Activated CD8-positive, alpha-beta memory T cell treated with anti-CD3 and anti-CD28 coated beads for 1 hour (primary cell): ENCODE measurements at places on chromosomes 1 and 21.
A peak's percentile ranks its signal among the peaks of the same experiment; 100 is the strongest.

DNA sequence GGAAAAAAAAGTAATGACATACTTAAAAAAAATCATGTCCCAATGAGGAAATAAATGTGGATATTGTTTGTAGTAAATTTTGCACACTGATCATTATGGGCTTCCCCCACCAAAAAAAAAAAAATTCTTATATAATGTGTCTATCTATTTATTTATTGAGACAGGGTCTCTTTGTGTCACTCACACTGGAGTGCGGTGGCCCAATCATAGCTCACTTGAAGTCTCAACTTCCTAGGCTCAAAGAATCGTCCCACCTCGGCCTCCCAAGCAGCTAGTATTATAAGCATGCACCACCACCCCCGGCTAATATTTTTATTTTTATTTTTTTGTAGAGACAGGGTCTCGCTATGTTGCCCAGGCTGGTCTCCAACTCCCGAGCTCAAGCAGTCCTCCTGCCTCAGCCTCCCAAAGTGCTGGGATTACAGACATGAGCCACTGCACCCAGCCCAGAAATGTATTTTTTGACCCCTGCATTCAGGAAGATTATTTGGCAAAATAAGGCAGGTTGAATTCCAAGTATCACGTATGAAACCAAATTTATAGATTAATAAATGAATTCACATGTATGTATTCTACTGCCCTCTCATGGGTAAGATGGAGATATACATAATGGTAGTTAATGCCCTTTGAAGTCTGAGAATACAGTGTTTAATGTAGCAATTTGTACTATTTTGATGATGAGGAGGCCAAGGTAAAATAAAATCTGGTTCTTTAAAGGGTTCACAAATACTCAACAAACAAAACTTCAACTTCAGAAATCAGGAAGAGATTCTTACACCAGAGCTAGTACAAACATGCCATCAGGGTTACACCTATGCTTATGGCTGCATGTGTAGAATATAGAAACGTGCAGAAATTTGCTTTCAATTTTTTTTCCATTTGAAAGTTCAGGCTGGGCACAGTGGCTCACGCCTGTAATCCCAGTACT lies 1.4 kb upstream of the DENND2C start:
- DNase-seq: no peak

DNA sequence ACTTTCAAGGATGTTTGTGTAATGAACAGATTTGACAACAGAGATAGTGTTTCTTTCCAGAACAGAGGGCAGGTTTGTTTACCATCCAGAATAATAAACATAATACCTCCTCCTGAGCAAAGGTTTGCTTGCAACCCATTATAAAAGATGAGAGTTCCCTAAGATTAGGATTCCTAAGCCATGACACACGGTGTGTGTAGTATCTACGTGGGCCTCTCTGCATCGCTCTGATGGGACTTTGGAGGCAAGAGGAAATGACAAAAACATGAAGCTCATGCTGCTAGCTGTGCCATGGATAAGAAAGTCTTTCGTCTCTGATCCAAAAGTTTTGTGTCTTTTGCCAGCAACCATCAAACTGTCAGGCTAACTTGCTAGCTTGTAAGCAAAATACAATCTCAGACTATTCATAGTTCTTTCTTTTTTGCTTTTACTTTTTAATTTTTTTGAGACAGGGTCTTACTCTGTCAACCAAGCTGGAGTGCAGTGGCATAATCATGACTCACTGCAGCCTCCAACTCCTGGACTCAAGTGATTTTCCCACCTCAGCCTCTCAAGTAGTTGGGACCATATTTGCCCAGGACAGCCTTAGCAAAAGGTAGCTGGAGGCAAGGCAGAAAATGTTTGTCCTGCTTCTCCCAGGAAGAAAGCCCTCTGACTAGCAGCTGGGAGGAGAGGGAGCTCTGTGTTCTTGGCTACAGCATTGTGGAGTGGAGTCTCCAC lies 81.1 kb downstream of the LHX4 start:
- DNase-seq: no peak

DNA sequence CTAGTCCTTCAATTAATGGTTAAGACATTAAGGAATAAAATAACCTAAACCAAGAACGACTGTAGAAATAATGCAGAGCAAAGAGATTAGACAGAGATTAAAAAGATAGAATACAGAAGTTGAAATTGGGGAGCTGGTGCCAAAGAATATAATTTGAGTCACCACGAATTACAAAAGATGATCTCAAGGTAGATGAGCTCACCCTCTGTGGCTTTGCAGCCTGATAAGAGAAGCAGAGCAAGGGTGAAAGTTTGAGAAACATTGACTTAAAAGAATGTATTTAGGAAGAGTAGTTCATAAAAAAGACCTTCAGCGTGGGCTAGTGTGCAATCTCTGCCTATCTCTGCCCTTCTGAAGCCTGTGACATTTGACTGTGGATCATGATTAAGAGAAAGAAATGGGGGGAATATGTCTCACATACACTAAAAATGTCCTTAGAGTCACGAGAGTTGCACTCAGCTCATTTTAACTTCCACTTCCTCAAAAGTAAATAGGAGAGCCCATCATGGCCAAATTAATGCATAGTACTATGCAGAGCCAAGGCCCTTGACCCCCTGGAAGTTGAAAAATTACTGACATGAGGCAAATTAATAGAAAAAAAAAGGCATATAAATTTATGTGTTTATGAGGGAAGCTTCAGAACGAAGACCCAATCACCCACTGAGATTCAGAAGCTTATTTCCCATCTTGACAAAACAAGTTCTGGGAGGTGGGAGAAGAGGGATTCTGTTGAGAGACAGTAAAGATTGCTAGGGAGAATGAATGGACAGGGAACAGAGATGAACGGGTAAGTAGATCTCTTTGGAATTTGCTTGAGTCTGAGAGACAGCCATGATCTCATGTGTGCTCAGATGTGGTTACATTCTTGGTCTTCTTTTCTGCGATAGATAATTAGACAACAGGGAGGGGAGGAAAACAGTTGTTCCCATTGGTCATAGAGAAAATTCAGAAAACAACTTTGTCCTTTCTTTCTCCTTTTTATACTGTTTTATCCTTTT lies 395.4 kb upstream of the LRRC7 start:
- no peak for DNase-seq

GRCh38 chr1:236604905-236605806 lies 840 bp upstream of the HEATR1 start:
- no peak for DNase-seq

DNA sequence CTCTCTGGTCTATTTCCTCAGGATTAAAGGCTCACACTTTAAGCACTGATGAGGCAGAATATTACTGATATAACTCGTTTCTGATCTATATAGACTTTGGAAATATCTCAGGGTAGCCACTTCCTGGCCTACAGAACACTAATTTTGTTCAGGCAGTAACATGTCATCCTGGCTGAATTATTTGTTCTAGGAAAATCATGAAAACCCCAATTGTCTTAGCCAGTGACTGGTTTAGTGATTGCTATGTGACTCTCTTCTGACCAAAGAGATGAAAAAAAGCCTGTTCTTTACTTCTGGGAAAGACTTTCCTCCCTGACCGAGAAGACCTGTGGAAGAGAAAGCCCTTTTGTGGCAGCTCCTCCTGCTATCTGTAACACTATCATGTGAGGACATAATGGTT lies 453.7 kb downstream of the SETD4 start:
- no peak for DNase-seq

DNA sequence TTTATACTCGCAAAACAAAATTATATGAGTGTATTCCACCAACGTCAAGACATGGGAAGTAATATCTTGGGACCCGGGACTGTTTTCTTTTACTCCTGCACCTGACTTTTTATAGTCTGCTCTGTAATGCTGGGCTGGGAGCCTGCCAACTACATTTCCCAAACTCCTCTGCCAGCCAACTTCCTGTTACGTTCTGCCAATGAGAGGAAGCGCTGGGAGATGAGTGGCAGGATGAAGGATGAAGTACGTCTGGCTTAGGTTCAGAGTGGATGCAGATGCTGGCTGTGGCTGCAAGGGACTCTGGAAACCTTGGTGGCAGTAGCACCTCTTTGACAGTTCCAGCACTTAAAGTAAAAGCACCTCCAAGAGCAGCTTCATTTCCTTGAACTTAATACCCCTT lies 59.6 kb downstream of the USP24 start:
- DNase-seq: no peak

- DNase-seq: no peak
Observed at GRCh38 chr1:46526691-46527291, 24.7 kb downstream of the KNCN start.

GRCh38 chr1:54965624-54966340 lies 14.6 kb upstream of the TMEM61 start:
- no peak for DNase-seq

DNA sequence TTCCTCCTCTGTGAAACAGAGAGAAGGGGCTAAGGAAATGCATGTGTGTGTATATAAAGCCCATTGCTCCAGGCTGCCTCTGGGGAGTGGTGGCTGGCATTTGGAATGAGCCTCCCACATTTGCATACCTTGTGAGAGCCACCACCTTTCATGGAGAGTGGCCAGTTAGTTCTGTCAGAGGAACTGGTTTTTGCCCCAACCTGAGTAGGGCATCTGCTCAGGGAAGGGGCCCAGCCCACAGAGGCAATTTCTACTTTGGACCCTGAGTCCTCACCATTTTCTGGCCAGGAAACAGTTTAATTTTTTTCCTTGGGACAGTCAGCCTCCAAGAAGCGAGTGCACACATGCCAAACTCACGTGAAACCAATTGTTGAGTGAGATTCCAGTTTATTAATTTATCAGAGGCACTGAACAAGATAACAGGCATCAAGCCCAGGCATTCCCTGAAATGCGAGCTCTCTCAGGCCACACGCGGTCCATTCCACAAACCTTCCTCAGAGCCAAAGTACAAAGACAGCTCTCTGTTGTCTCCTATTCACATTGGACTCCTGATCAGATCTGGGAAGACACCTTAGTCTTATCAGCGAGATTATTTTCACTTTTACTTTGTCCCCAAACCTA lies 1.0 kb upstream of the SLC6A9 start:
- no peak for DNase-seq

DNA sequence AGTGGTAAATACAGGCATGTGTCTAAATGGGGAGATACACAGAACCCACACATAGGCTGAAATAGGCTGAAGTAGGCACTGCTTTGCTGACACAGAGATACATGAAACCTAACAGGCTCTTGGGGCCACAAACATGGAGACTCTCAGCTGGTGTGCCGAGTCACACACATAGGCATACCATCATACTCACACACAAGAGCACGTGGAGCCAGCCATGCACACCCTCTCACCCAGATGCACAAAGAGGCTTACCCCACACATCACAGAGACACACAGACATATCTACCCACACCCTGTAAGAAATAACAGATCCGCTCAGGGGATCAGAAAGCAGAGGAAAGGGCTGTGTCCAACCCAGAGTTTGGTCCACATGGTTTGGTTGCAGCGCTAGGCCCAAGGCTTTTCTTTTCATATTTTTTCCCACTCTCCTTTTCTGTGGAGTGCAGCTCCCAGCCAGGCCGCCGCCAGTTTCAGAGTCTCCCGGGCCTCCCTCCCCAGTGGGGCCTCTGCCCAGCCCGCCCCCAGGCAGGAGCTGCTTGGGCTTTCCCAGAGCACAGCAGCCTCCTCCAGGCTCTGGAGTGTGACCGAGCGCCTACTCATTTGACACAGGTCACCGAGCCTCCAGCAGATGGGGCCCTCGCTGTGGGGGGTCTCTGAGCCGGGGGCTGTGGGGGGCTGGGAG lies 3.9 kb upstream of the POU3F1 start:
- DNase-seq: no peak

DNA sequence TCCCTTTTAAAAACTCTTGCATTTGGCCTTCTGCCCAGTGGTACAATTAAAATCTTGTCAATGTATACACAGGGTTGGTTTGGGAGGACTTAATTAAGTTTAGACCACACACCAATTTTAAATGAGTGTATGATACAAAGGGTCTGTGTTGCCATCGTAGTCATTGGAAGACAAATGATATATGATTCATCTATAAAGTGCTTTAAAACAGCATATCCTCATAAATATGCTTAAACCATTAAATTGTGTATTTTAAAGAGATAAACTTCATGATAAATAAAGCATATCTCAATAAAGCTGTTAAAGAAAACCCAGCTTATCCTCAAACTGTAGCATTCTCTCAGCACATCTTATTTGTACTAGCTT lies 69.5 kb downstream of the LUZP1 start:
- DNase-seq: no peak

- no peak for DNase-seq
Observed at GRCh38 chr1:200776949-200777348, 38.3 kb downstream of the CAMSAP2 start.

DNA sequence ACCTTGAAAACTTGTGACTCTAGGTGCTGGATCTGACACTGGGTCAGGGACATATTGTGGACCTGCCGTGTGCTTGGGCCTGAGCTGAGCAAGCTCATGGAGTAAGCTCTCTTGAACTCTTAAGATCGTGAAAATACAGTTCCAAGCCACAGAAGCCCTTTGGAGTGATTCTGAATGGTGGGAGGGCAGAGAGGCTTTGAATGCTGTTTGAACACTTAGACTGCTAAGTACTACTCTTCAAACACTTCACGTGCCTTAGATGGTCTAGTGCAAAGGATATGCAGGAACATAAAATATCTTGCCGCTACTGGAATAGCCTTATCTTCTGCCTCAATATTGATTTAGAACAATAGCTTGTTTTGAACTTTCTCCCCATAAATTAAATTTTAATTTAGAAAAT lies 21.6 kb downstream of the ROR1 start:
- DNase-seq: no peak

DNA sequence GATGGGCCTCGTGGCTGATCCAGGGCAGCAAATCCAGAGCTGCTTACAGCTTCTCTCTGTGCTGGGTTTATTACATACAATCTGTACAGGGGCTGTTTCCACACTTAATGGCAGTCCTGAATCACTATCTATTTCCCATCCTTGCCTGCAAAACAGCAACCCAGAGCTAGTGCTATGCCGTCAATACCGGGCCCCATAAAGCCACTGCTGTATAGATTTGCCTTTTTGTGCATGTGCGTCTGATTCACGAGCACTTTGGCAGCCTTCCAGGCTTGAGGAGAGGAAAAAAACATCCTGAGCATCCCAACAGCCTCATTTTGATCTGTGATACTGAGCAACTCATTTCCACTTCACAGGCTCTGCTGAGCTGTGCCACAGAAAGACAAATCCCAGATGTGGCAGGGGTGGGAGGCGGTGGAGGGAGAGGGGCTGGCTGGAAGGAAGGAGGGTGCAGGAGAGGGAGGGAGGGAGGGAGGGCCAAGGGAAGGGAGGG lies 65.2 kb upstream of the TARBP1 start:
- peak; percentile 29 for DNase-seq

DNA sequence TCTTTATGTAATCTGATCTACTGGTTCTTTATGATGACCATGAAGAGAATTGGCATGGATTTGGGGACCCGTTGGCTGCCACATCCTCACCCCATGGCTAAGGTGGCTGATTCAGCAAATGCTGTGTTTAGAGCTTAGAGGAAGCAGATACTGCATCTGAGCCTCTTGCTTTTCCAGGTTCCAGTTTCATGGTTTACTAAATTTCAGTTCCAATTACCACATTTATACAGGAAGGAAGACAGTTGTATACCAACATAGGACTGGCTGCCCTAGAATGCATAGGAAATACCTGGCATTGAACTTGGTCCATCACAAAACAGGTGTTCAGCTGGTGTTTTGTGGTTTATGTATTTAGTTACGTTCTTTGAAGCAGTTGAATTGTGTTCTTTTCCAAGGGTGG lies 107.1 kb downstream of the ST3GAL3 start:
- no peak for DNase-seq
